ENCODE measurements at places on chromosomes 1 and 21.

GRCh38 chr1:108200687-108201051 is 526 bp upstream of the SLC25A24 start:
- DNase-seq: no peak

GRCh38 chr1:43750083-43750482 is 42.7 kb downstream of the ST3GAL3 start:
- no peak for DNase-seq

GRCh38 chr1:159594625-159595405 is 7.2 kb downstream of the APCS start:
- no peak for DNase-seq

GRCh38 chr1:206600527-206600926 is 11.7 kb downstream of the EIF2D start:
- DNase-seq: no peak

GRCh38 chr1:24742090-24742938 is 2.9 kb upstream of the CLIC4 start:
- no peak for DNase-seq

DNA sequence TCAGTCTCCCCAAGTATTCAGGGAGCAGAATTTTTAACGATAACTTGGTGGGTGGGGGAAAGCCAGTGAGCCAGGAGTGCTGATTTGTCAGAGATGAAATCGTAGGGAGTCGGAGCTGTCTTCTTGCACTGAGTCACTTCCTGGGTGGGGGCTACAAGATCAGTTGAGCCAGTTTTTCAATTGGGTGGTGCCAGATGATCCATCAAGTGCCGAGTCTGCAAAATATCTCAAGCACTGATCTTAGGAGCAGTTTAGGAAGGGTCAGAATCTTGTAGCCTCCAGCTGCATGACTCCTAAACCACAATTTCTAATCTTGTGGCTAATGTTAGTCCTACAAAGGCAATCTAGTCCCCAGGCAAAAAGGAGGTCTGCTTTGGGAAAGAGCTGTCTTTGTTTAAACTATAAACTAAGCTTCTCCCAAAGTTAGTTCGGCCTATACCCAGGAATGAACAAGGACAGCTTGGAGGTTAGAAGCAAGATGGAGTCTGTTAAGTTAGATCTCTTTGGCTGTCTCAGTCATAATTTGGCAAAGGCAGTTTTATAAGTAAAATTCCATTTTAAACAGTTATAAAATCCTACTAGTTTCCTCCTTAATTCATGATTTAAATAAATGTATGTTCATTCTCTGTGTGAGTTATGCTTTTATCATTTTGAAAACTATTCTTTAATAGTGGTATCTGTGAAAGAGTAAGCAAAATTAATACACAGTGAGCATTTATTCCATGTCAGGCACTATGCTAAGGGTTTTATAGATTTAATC is 51.7 kb downstream of the SLC16A1 start:
- peak; percentile 50 for DNase-seq

GRCh38 chr1:97636941-97637340 is 283.9 kb downstream of the DPYD start:
- no peak for DNase-seq

GRCh38 chr1:31795801-31796621 is 19.8 kb downstream of the SPOCD1 start:
- no peak for DNase-seq

DNA sequence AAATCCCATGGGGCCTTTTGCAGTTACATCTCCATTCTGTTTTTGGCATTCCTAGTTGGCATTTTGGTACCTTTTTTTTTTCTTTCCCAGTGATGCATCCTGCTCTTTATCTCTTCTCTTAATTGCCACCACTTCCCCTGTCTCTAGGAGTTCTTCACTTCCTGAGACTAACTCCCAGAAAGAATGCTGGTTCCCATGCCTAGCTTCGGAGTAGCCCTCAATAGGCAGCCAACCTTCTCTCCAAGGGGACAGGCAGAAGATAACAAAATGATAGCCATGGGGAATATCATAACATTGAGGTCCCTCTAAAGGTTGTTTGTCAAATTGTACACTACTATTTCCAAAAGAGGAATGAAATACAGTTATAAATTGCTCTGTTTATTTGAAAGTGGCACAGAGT is 150.6 kb upstream of the UBE2U start:
- no peak for DNase-seq

DNA sequence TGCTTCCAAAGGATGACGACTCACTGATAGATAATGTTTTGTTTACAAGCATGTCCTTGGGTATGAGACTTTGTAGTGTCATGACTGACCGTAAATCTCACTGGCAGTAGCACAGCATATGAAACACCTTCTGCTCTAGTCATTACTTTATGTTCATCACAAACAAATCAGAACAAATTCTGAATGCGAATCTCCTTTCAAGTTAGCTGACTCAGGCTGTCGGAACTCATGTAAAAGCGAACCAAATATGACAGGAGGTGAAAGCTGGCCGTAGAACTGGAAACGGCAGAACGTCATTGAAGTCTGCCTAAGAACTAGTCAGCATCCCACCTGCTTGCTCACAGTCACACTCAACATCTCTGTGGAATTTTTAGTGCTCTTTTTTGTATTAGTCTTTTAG is 143.9 kb downstream of the RGS7 start:
- no peak for DNase-seq

GRCh38 chr1:13797397-13797796 is 97.4 kb downstream of the PRDM2 start:
- no peak for DNase-seq

GRCh38 chr1:116983678-116984077 is 17.9 kb upstream of the CD101 start:
- no peak for DNase-seq

GRCh38 chr1:243730487-243731150 is 119.4 kb downstream of the AKT3 start:
- no peak for DNase-seq

DNA sequence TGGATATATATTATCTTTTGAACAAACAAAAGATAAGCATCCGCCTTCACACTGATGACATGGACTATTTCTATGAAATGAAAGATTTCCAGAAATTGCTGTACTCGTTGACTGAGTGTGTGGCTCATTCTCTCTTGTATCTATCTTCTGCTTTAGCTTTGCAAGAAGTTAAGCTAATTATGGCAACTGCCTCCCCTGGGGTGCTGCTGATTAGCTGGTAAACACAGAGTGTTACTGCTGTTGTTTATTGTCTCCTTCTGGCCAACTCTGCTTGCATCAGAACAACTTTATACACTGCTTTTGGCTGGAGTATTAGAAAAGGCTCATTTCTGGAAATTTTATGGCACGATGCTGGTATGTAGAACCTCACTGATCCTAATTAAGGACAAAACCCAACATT is 95.6 kb upstream of the SNX7 start:
- DNase-seq: no peak

DNA sequence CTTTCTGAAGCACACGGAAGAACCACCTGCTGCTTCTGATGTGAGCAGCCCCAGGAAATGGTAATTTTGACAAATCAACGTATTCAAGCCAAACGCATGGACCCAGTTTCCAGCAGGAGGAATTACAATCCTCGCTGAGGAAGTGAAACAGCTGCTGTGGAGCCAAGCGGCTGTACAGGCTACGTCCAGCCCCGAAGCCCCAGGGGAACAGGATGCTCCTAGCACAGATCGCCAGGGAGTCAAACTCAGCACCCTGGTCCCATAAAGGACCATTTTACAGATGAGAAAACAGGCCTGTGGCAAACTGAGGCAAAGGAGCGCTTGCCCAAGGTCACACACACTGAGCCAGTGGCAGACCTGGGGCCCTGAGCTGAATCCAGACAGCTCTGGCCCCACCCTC is 108.0 kb downstream of the PTPRU start:
- no peak for DNase-seq

GRCh38 chr1:85992791-85993190 is 163.8 kb downstream of the COL24A1 start:
- no peak for DNase-seq

- DNase-seq: no peak
These were observed 10.4 kb downstream of the ZNF697 start for GRCh38 chr1:119637710-119638109.

DNA sequence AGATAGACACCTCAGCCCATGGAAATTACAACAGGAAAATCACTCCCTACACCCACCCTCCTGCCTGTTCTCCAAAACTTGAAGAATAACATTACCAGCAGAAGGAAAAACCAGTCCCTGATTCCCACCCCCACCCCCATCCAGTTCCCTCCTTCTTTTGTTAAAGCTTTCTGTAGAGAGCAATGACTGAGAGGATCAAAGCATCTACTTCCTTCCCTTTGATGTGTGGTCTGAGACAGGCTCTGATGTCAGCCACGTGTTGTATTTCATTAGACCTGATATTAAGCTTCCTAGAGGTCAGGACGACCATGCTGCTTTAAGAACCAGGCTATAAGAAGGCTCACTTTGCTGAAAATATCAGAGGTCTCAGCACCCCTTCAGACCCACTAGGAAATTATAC is 73.9 kb upstream of the HAO2 start:
- DNase-seq: no peak

GRCh38 chr1:3772715-3773571 is at the start of gene SMIM1:
Gene SMIM1 (plus strand): TSS chr1:3772749. CDS start chr1:3775374, 2,625 bp downstream.
- no peak for DNase-seq

All from stimulated activated CD8-positive, alpha-beta memory T cell treated with anti-CD3 and anti-CD28 coated beads, Interleukin-7, amount 100 ng/mL, for 48 hours (primary cell).